ENCODE measurements at places on chromosomes 7 and 10.

DNA sequence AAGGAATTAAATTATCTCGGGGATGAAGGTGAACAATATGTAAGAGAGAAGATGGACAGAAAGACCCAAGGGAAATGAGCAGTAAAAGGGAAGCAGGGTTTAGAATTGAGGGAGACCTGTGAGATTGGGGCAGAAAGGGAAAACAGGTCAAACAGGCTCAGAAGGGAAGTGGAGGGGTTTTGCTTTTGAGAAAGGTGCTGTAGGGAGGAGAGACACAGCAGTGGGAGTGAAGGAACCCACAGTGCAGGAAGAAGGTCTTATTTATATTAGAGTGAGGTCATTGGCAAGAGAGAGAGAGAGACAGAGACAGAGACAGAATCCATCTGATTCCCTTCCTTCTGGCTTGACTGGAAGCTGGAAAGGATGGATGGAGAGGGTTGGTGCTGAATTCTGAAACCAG, 3.5 kb upstream of the TCAF1 start:
- no peak for DNase-seq

- no peak for DNase-seq
Measured at GRCh38 chr7:33156441-33156840, 27.1 kb downstream of the BBS9 start.

GRCh38 chr10:128915630-128916029, 551.4 kb upstream of the MGMT start:
- no peak for DNase-seq

DNA sequence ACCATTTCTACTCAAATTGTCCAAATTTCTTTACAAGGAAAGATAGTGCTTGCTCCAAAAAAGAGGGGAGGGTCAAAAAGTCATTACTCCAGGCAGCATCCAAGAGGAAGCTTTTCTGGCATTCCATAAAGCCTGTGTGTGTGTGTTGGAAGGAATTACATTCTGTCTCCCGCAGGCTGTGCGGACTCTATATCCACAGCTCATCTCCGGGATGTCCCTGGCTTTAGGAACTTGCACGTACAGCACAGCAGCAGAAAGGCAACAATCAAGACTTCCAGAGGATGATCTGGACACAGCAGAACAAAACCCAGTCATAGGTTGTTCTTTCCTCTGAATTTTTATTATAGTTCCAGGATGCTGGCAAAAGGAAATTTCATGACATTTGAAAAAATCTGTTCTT, 94.8 kb downstream of the ITIH5 start:
- no peak for DNase-seq

GRCh38 chr7:18262058-18262457, 233.5 kb upstream of the HDAC9 start:
- DNase-seq: no peak

GRCh38 chr7:121306565-121306964, 22.2 kb upstream of the WNT16 start:
- DNase-seq: no peak

DNA sequence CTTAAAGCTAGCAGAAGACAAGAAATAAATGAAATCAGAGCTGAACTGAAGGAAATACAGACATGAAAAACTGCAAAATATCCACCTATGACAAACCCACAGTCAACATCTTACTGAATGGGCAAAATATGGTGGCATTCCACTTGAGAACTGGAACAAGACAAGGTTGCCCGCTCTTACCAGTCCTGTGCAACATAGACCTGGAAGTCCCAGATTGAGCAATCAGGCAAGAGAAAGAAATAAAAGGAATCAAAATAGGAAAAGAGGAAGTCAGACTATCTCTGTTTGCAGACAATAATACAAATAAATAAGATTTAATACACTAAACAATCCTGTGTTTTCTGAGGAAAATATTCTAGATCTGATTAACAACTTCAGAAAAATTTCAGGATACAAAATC, 570.5 kb upstream of the SEMA3D start:
- no peak for DNase-seq

- DNase-seq: no peak
Measured at GRCh38 chr10:88892222-88892967, 12.3 kb downstream of the STAMBPL1 start.

GRCh38 chr7:81690251-81690650, 79.6 kb downstream of the HGF start:
- no peak for DNase-seq

GRCh38 chr10:95516774-95517373, 44.3 kb downstream of the SORBS1 start:
- DNase-seq: no peak

DNA sequence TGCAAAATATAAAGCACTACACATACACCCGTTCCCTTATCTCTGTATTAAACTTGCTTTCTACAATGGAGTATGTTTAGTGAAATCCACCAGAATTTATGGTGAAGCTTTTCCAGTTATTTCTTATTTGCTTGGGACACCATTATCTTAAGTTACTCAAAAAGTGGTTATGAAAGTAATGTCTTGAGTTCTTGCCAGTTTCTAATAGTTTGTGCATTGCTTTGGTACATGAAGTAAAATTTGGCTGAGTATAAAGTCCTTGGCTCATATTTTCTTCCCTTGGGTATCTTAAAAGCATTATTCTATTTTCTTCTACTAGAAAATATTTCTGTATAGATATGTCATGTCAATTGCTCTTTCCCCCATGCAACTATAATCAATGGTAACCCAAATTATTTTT, 85.2 kb downstream of the POLR1F start:
- no peak for DNase-seq

GRCh38 chr10:132110111-132110521, 44.4 kb downstream of the JAKMIP3 start:
- peak; percentile 56 for DNase-seq

- peak; percentile 31 for DNase-seq
Measured at GRCh38 chr10:77925795-77926565, 575 bp downstream of the DLG5 start.

- DNase-seq: no peak
Measured at GRCh38 chr7:40782836-40783235, 648.0 kb downstream of the SUGCT start.

DNA sequence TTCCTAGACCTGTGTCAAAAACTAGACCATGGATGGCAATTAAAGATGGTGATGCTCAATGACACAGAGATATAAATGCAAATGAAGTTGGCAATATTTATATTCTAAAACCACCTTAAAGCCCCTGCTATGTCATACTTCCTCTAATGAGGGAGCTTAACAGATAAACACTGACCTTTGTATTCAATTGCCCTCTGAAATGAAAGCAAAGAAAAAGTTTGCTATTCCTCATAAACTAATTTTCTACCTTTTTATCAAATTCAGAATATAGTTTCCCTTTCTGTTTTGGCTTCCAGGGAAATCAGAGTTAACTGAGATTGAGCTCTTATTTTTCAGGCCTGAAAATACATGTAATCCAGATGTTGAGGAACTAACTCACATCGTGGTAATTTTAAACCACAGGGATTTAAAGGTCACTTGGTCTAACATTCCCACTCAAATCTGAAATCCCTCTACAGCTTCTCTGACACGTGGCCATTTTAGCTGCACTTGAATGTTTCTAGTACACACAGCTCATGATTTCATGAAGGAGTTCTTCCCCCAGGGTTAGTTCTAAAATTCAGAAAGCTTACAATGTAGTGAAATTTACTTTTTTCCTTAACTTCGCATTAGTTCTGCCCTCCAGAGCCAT, 37.9 kb upstream of the ABCB5 start:
- no peak for DNase-seq

DNA sequence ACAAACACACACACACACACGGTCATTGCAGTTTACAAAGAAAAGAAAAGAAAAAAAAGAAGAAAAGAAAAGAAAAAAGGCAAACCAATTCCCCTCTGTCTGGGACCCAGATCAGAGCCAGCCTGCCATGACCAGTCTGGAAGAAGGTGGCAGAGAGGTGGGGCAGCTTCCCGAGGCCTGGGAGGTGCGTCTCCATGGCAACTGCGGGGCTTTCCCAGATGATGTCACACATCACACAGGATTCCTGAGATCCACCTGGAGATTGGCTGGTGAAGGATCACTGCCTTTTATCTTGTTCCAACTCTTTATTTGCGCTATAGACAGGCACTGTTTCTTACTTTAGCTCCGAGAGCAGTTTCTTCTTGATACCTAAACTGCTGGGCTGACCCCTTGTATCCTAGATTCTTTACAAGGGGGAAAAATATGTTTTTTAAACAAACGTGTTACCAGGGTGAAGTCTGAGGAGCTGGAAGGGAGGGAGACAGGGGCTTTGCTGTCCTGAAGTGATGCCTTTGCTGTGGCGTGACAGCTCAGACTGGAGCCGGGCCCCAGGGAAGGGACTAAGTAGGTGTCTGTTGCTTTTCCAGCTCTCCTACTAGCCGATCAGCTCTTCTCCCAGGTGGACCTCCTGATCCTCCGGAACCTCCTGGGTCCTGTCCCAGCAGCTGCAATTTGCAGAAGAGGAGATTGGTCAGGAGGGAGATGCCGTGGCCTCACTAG, 298.5 kb downstream of the KLF6 start:
- peak; percentile 36 for DNase-seq

- no peak for DNase-seq
Measured at GRCh38 chr7:149087376-149087775, 3.1 kb downstream of the ZNF786 start.
